ENCODE measurements at places on chromosomes 6 and 20. TPM values are rescaled to one million over a fixed set of nuclear protein-coding genes. Genes with fewer than 3 reads are reported as not detected.

CGA gene
- not detected for total RNA-seq

NKAIN2 gene
- total RNA-seq: not detected

BIRC7 gene
- total RNA-seq: 0.42 TPM

DNA sequence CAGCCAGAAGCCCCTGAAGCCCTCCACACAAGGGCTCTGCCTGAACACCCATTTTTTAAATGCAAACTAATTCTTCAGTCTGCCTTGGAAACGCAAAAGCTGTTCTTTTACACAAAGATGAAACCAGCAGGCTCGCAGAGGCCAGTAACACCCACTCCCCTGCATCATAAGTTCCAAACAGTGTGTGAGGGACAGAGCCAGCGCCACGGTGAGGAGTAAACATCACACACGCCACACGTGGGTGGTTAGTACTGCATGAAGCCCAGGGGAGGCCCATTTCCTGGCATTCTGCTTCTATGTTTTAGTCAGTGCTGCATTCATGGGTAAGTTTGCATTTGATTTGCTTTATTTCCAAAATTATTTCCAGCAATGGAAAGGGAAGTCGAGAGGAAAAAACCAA, 217.7 kb upstream of the RIN2 start:
- DNase-seq: no peak

DNA sequence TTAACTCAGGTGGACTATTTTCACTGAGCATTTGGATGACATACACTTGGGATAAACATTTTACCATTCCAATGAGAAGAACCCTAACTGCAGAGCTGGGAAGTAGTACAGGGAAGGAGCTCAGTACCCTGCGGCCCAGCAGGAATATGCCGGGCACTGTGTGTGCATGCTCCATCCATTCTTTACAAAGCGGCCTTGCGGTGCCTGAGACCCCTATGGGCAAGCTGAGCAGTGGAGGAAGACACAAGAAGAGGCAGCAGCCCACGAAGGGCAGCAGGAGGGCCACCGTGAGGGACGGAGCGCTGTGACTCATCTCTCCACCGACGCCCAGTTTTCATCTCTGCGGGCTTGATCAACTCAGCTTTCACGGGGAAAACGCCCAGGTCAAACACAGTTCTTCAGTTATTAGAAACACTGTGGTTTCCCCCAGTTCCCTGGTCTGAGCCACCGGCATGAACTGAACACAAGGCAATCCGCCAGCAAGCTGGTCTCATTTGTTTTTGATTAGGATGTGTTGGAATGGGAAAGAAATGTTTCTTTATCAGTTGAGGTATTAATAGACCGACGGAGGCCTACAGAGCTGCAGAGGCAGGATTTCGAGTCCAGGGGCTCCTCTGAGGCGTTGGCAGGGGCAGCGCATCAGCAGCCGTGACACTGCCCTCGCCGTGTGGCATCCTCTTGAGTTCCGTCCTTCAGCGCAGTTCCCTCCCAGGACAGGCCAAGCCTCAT, 44.9 kb downstream of the IRF4 start:
- DNase-seq: no peak

DPPA5 gene
- total RNA-seq: not detected

GRCh38 chr6:139372326-139373153, 1.9 kb downstream of the CITED2 start:
- no peak for DNase-seq
